ENCODE measurements at places on chromosomes 7 and 10.

DNA sequence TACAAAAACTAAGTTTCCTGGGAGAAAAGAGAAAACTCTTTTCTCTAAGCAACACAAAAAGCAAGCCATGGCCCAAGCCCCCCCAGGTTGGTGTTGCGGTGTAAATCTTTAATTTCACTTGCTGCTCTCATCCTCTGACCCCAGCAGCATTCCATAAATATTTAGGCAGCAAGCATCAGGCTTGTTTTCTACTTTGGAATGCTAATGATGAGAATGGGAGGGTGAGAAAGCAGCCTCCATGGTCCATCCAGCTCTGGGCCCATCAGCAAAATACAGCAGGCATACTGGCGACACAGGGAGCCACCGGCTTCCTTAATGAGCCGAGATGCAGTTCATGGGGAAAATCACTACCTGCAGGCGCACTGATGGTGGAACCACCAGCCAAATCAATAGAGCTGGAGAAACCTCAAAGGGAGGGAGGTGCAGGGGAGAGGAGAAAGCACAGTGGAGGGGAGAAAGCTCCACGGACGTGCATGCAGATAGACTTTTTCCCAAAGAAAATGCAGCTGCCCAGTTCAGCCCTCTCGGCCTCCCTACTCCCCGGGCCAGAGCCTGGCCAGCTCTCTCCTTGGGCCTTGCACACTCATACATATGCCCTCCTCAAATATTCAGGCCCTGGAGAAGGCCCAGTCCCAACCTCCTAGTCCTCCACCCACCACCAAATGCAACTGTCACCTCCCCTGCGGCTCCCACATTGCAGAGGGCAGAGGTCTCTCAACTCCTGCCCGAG lies 131.9 kb downstream of the GRID1 start:
- DNase-seq, result peak; percentile 28

- no peak for DNase-seq
These were observed 119.5 kb downstream of the OTUD1 start for GRCh38 chr10:23558361-23558799.

DNA sequence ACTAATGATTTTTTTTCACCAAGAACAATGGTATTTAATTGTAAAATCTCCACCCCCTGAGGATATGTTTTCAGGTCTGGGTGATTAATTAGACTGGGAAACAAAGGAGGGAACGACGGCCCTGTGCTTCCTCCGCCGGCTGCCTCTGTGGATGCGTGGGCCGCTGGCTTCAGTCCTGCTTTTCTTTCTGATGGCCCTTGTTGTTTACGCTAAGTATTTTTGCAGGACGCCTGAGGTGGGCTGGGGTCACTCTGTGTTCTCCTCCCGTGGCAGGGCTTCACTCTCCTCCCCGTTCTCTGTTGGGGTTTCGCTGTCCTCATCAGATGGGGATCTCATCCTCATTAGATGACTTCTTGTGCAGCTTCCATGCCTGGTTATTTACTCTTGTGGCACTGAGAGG lies 5.2 kb upstream of the ACBD5 start:
- DNase-seq, result peak; percentile 13

DNA sequence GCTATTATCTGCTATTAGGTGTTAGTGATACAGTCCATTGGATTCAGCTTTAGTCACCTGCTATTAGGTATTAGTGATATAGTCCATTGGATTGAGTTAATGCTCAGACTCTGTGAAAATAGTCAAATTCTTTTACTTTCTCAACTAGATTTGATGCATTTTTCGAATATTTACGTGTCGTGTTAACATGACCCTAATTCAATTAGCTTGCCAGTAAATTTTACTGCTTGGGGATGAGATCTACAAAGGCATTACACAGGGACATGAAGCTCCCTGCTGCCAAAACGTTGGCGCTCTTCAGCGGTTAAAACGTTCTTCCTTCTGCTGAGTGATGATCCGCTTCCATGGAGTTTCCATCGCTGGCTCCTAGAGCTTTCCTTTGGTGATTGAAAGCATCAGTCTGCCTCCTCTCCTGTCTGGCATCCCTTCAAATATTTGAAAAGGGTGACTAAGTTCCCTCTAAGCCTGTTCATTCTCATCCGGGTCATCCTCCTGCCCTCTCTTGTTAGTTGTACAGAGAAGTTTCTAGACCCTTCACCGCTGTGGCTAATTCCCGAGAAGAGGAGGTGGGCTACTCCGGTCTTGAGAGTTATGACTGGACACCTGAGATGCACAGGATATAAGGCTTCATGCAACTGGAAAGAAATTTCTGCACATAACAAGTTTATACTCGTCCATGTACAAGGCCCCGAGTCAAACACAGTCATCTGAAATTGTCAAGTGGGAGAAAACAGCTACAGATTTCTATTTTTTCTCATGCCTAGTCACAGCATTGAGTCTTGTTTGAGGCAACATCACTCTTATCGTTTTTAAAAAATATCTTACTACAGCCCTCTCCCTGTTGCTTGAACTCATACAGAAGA lies 254.0 kb downstream of the KLF6 start:
- no peak for DNase-seq

DNA sequence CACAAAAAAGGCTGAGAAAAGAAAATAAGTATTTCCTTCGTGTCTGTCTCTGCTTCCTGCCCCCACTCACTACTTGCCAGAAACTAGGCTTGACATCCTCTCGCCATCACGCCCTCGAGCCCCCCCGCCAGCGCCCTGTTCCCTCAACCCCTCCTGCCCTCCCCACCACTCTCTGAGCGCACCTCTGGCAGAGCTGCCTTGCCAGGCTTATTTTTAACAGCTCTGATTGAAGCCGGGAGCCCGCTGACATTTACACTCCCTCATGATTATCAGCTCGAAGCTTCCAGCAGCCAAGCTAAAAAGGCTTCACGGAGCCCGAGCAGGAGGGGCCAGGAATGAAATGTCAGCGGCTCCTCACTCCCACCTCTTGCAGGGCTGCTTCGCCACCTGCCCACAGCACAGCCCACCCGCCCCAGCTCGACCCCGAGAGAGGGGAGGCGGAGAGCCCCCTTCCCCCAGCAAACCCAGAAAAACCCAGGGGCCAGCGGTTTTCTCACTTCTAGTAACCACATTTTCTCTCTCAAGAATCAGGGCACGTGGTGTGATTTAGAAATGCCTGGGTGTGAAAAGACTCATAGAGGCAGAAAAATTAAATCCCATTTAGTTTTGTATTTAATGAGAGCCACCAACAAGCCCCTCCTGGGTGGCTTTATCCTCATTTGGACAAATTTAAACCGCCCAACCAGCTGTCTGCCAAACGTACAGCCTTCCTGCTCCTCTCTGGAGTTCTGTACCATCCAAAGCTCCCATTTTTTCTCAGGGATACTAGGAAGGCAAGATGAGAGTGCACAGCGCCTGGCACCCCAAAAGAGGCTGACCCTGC lies 89.3 kb downstream of the SLIT1 start:
- peak; percentile 78 for DNase-seq

DNA sequence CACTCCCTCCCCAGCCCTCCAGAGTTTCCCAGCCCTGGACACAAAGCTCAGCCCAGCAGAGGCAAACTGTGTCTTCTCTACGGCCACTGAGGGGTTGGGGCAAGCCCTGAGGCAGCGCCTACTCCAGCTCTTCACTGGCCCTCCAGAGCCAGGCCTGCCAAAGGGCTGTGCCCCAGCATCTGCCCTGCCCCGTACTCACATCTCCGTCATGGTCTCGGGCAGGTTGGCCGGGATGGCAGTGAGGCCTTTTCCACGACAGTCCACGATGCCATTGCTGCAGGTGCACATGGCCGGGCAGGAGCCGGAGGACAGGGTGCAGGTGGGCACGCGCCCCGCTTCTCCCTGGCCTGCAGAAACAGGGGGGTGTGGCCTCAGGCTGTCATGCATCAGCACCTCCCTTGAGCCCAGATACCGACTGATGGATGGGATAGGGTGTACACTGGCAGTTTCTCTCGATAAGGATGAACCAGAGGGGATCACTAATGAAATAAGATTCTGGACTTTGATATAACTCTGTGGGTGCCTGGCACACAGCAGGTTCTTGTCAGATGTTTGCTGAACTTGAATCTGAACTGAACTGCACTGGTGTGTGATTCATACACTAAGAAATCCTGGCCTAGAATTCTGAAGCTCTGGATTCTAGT lies 125.2 kb downstream of the SLIT1 start:
- DNase-seq, result no peak

DNA sequence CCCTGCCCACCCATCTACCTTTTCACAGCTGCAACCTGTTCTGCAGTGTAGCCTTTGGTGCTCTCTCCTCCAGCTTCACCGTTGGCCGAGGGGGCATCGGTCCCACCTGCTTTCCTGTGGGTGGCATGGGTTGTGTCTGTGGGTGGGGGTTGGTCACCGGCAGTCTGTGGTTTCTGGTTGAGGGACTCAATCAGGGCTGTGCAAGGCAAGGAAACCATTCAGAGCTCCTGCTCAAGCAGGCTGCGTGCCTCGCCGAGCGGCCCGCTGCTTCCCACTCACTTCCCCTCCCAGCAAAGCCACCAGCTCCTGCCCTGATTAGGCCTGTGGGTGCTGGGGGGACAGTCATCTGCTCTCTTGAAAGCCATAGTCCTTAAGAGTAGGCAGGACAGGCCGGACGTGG lies 9.8 kb downstream of the DNAJB12 start:
- no peak for DNase-seq

DNA sequence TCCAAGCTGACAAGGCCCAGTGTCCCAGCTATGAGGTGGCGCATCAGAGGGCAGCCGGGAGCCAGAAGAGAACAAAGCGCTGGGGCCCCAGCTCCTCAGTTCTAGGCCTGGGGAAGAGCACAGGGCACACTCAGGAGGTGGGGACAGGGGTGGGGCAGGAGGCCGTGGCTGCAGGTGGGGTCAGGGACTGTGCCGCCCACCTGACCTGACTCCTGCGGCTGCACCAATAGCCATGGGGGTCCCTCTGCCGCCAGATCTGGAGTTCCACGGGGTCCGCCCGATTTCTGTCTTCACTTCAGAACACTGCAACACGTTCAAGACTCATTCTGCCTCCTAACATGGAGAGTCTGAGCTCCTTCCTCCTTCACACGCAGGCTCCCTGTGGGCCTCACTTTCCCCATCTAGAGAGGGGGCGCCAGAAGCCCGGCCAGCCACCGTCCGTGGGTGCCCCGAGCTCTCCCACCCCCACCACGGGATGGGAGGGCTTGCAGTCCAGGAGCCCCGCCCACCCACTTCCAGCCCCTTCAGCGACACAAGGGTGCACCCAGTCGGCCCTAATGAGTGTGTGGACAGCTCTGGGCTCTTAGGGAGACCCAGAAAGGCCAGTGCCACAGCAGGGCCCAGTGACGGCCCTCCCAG lies 278.3 kb downstream of the MAD1L1 start:
- no peak for DNase-seq

GRCh38 chr10:116038259-116038658 lies 234.7 kb downstream of the GFRA1 start:
- DNase-seq, result no peak

DNA sequence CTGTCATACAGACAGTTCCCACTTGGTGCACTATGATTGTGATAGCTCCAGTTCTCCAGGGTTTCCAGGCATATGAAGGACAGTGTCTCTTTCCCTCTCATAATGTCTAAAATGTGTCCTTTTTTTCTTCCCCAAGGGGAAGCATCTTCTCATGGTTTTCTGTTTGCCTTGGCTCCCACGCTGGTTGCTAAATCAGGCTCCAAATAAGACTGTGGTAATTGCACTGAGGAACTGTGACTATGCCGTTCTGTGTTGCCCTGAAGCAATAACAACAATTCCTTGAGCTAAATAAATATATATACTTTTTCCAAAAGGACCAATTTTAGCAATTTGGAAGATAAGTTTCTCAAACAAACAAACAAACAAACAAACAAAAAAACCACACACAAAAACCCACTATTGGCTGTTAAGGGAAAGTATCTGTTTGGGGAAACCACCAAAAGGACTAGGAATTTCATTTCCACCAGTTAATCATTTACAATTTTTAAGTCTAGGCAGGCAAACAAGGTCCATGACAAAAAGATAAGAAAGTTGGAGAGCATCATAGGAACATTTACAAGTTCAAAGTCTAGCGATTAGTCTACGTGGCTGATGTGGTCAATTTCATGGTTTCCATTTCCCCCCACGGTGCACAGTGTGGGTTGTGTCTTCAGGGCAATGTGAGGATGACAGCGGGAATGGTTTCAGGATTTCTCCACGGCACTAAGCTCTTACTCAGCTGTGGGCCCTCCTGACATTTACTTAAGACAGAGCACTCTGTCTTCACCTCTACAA lies 62.4 kb downstream of the THNSL1 start:
- DNase-seq, result no peak

- no peak for DNase-seq
These were observed 15.2 kb upstream of the PILRB start for GRCh38 chr7:100342765-100343164.

DNA sequence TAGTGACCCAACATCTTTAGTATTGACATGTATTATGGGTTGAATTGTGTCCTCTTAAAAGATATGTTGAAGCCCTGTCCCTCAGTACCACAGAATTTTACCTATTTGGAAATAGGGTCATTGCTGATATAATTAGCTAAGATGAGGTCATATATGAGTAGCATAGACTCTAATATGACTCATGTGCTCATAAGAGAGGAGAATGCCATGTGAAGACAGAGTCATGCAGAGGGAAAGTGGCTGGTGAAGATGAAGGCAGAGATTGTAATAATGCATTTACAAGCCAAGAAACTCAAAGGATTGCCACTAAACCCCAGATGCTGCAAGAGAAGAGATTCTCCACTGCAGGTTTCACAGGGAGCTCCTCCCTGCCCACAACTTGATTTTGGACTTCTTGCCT lies 496.4 kb downstream of the KIF20B start:
- no peak for DNase-seq

DNA sequence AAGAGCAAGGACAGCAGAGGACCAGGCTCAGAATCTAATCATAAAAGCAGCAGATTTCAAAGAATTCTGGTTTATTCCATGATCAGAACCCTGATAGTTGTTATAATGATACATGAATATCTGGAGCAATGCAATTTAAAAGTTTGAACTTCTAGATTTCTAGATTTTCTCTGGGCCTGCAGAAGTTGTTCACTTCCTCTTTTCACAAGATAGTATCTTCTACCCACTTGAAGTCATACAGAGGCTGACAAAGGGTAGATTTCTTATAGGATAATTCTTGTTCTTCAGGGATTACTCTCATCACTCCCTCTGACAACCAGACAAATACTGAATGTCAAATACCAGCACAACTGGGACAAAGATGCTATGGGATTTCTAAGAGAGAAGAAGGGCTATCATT lies 320.0 kb upstream of the ETV1 start:
- no peak for DNase-seq

DNA sequence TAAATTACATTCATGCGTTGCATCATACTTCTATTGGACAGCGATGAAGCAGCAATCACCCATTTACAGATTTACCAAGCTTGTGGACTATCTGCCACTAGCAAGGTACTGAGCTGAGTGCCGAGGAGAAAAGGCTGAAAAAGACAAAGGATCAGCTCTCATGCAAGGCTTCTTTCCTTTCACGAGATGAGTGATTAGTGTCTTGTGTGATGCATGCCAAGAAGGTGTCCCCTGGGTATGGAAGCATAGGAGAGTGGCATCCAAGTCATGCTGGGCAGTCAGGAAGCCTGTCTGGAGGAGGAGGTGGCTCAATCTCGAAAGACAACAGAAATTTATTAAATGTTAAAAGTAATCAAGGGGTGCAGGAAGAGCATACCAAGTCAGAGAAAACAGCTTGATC lies 40.9 kb downstream of the ACSM6 start:
- no peak for DNase-seq

Measured in eye (tissue), 1 donor.